Panc1 (cell line): ENCODE measurements at places on chromosomes 3 and 15. TPM values are rescaled to one million over a fixed set of nuclear protein-coding genes. Genes with fewer than 3 reads are reported as not detected.

GRCh38 chr15:99671926-99672635, 61.2 kb downstream of the LYSMD4 start:
- no peak for DNase-seq

Gene RETNLB
- total RNA-seq: not detected

Gene MUC13
- total RNA-seq: 0.13 TPM

GRCh38 chr15:52551762-52552161, 17.1 kb downstream of the ARPP19 start:
- no peak for DNase-seq

DNA sequence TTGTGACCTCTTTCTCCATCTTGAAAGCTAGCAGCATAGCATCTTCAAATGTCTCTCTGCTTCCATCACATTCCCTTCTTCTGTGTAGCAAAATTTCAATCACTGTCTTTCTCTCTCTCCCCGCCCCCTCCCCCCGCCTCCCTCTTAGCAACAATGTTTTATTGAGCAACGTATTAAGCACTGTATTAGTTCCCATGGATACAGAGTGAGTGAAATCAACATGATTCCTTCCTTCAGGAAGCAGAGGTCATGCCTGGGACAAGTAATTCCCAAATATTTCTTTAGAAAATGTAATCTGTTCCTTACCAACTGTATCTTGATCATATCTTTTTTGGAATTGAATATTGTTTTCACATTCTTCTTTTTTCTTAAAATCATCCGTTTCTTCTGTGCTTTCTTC, 373.7 kb upstream of the NECTIN3 start:
- DNase-seq: no peak

- DNase-seq: peak; percentile 79
Observed at GRCh38 chr15:33700695-33701303, 267.5 kb upstream of the CHRM5 start.

DNA sequence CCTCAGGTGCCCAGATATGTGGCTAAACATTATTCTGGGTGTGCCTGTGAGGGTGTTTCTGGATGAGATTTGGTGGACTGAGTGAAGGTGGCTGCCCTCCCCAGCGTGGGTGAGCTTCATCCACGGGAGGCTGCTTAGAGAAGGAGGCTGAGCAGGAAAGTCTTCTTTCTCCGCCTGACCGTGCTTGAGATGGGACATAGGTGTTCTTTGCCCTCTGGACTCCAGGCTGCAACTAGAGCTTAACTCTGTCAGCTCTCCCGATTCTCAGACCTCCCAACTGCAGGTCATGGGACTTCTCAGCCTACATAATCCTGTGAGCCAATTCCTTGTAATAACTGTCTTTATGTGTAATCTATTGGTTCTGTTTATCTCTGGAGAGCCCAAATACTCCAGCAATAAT, 34.1 kb downstream of the RAB7A start:
- DNase-seq: no peak

DNA sequence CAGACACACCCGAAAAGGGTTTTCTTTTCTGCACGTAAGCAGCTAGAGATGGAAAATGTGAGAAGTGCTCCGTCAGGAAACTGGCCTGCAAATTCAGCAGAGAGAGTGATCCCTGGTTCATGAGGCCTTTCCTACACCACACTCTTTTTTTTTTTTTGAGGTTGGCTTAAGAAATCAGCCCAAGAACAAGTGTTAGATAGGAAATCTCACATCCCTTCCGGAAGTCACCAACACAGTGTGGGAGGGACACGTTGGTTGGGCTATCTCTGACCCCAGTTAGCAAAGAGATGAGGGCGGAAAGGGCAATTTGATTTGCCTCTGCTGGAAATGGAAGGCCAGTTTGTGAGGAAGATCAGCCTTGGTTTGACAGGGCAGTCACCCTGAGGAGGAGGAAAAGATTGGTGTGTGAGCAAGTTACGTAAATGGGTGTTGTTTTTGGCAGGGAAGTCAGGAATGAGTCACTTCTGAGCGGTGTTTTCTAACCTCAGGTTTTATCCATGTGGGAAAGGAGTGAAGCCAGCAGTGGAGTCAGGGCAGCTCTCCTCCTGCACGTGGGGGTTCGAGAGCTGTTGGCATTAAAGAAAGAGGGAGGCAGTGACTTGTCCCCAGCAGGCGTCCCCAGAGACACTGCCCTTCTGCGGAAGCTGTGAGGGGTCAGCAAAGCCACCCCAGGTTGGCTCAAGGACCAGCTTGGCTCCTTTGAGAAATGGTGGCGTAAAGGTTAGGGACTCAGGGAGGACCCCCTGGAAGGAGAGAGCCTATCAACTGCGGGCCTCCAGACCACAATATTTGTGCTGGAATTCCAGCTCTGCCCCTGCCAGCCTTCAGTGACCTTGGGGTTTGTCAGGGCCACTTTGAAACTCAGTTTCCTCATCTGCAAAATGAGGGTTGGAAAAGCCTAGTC, 237.6 kb upstream of the BHLHE40 start:
- DNase-seq: peak; percentile 89

DNA sequence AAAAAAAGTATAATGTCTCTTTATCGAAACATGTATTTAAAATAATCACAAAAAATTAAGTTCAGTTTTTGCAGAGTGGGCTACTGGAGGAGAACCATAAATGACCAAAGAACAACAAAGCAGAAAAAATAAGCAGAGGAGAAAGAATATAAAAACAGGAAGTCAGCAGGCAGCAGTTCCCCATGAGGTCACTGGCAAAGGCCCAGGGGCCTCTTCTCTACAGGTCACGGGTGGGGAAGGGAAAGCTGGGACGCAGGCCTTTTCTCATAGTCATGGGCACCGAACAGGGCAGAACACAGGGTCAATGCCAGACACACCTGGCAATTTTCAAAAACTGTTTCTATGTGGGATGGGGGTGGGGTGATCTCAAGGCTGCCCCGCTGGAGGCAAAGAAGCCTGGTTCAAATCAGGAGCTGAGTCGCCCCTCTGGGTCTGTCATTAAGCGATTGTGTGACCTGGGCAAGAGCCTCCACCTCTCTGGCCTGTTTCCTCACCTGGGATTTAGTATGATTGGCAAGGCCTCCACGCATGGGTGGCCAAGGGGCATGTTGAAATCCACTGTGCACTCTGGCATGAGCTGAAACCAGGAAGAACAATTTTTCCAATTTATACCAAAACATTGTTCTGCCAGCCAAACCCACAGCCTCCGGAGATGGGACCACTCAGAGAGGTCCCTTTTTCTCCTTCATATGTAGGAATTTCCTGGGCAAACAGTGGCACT, 43.8 kb upstream of the UACA start:
- DNase-seq: no peak

- no peak for DNase-seq
Observed at GRCh38 chr3:69767571-69767970, 28.3 kb downstream of the MITF start.

DNA sequence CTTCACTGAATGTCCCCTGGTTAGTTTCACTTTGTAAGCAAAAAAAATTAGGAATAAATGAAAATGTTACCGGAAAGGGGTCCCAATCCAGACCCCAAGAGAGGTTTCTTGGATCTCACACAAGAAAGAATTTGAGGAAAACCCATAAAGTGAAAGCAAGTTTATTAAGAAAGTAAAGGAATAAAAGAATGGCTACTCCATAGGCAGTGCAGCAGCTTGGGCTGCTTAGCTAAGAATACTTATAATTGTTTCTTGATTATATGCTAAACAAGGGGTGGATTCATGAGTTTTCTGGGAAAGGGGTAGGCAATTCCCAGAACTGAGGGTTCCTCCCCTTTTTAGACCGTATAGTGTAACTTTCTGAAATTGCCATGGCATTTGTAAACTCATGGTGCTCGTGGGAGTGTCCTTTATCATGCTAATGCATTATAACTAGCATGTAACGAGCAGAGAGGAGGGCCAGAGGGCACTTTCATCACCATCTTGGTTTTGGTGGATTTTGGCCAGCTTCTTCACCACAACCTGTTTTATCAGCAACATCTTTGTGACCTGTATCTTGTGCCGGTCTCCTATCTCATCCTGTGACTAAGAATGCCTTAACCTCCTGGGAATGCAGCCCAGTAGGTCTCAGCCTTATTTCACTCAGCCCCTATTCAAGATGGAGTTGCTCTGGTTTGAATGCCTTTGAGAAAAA, 41.0 kb upstream of the CMSS1 start:
- no peak for DNase-seq

DNA sequence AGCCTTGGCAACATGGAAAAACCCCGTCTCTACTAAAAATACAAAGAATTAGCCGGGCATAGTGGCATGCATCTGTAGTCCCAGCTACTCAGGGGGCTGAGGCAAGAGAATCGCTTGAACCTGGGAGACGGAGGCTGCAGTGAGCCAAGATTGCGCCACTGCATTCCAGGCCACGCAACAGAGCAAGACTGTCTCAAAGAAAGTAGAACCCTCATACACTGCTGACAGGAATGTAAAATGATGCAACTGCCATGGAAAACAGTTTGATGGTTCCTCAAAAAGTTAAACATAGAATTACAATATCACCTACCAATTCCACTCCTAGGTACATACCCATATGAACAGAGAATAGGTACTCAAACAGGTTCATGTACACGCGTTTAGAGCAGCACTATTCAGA, 158.9 kb downstream of the TBC1D5 start:
- DNase-seq: no peak

DNA sequence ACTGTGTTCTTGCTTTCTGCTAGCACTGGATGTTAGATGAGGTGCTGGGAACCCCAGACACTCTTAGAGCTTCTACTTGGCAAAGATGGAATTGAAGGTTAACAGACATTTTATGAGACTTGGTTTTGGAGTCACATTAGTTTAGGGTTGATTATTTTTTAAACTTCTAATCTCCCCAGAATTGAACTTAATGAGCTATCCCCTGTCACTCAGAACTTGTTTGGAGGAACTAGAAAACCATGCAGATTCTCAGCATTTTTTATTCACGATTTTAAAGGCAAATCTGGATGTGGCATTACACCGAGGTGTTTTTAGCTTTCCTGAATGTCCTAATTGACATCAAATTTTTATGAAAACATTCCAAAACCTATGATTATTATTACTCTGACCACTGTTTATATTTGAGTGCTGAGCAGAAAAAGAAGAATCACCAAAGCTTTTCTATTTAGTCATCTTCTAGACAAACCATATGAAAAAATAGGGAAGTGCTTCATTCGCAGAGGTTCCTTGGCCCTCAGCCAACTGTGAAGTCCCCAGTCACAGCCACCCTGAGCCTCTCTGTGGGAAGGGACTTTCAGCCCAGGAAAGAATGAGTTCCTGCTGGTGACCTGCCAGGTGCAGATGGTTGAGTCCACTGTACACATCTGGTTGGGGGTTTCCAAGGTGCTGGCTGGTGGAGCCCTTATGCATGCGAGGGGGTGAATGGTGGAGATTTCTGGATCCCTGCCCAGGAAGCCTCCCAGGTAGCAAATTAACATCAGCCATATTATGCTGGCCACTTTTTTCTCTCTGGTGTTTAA, 196.0 kb upstream of the TOPAZ1 start:
- no peak for DNase-seq

Gene EOMES
- 2.5 TPM for total RNA-seq

Gene IQCH
- total RNA-seq: 3.9 TPM

GRCh38 chr3:78754066-78754743, 1013.6 kb downstream of the ROBO1 start:
- DNase-seq: no peak

Gene VPS18
- total RNA-seq: 46.7 TPM

Gene PLSCR4
- 3.5 TPM for total RNA-seq

- no peak for DNase-seq
Observed at GRCh38 chr3:47006145-47006651, 26.7 kb downstream of the NBEAL2 start.

Gene HAUS2
- 42.4 TPM for total RNA-seq

- no peak for DNase-seq
Observed at GRCh38 chr15:90036343-90036742, 35.2 kb downstream of the ZNF710 start.

Gene TMC3
- total RNA-seq: not detected

- DNase-seq: no peak
Observed at GRCh38 chr15:95973566-95974256, 356.8 kb upstream of the NR2F2 start.

Gene SLC27A2
- total RNA-seq: 0.18 TPM

Gene ARL14
- 2.5 TPM for total RNA-seq

DNA sequence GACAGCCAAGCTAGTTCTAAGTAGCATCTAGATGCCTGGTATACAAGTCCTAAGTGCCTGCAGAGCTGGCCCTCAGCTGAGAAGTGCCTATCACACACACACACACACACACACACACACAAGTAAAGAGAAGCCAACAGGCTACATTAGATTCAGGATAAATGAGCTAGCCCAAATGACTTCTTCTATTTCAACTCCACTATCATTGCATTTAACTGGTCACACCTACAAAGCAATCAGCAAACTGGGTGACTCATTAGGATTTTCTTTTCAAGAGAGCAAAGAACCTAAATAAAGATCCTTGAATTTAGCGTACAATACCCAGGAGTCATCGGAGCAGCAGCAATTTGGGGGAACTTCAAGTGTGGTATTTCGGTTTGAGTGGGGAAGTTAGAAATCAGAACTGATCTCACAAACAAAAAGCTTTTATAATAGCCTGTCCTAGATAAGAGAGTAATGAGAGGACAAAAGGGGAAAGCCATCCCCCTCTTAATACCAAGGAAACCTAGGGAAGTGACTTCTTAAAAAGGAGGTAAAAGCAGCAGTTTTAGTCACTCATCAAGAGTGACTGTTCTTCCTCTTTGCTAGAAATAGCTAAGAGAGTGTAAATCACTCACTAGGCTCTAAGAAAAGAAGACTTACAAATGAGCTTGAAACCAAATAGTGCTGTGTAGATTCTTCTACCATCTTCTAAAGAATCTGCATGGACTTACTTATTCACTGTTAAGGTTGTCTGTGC, 112.7 kb downstream of the TNIK start:
- DNase-seq: no peak

- DNase-seq: no peak
Observed at GRCh38 chr3:17602126-17602525, 140.3 kb downstream of the TBC1D5 start.

- no peak for DNase-seq
Observed at GRCh38 chr3:22704571-22705354, 498.4 kb upstream of the UBE2E2 start.

DNA sequence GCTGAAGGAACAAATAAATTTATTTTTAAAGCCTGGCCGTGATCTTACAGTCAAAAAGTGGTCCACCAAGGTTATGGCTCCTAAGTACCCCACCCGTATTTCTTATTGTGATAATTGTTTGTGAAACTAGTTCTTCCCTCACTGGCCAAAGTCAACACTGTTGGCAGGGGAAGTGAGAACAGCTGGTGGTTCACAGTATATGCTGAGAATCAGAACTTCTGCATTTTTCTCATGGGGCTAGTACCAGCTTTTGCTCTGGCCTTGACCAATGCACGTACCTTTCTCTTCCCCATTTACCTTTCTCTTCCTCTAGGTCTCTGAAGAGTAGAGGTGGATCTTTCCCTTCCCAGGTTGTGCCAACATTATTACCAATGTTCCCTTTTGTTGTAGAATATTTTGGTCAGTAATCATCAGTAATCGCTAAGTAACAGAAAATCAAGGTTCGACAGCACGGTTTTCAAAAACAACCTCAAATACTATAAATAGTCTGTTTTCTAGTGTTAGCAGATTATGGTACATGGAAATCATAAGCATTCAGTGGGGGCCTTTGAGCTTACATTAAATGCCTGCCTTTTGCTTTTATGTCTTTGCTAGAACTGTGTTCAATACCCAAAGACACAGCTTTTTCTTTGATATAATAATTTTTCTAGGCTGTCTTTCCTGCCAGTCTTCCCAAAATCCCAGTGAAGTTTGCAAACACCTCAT, 268.0 kb downstream of the LPP start:
- DNase-seq: no peak
